GM23338 (cell line): ENCODE measurements at places on chromosomes 6 and 20.
A peak's percentile ranks its signal among the peaks of the same experiment; 100 is the strongest.

DNA sequence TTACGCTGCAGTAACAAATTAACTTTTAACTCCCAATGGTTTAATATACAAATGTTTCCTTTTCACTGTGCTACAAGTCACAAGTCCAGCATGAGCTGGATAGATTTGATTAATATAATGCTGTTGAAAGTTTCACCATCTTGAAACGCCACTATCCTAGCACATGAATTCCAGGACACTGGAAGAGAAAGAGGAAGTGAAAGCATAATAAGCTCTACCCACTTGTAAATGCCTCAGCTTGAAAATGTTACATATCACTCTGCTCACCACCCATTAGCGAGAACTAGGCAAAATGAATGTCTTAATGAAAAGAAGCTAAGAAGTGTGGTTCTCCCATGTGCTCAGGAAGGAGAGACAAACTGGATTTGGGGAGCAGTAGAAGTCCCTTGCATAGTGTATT, 46.9 kb downstream of the PCSK2 start:
- no peaks in the 10 kb centered on the region for H3K4me1 ChIP-seq
- H3K27ac ChIP-seq: no peak overlapping the region
- H3K36me3 ChIP-seq: no peaks in the 10 kb centered on the region
- H3K4me3 ChIP-seq: no peak overlapping the region

- no peak for DNase-seq
- H3K4me3 ChIP-seq: no peak overlapping the region
- no peaks in the 10 kb centered on the region for H3K36me3 ChIP-seq
- H3K4me1 ChIP-seq: no peaks in the 10 kb centered on the region
- no peak overlapping the region for H3K27ac ChIP-seq
Measured at GRCh38 chr6:54646069-54646950, 200.3 kb upstream of the FAM83B start.

DNA sequence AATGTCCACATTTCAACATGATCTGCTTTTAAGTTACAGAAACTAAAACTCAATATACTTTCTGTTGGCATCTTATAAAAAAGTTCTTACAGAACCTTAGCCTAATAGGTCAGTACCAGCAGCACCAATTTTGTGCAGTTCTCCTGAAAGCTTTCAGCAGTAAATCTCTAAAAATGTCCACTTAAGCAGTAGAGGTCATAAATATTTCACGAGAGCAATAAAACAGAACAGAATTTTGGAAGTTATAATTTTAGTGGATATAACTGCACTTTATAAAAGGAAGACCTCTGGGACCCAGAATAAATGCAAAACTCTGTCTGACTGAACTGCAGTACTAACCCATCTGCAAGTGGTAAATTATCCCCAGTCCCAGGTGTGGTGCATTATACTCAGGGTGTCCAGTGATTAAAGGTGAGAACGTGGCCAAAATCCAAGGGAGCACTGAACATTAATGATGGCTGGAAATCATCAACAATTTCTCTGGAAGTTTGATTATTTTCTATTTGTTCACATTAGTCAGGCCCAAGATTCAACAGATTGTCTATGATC, 172.6 kb upstream of the RSPO3 start:
- H3K4me3 ChIP-seq: no peak overlapping the region
- H3K36me3 ChIP-seq: no peaks in the 10 kb centered on the region
- H3K4me1 ChIP-seq: no peaks in the 10 kb centered on the region
- no peaks in the 10 kb centered on the region for H3K27me3 ChIP-seq

DNA sequence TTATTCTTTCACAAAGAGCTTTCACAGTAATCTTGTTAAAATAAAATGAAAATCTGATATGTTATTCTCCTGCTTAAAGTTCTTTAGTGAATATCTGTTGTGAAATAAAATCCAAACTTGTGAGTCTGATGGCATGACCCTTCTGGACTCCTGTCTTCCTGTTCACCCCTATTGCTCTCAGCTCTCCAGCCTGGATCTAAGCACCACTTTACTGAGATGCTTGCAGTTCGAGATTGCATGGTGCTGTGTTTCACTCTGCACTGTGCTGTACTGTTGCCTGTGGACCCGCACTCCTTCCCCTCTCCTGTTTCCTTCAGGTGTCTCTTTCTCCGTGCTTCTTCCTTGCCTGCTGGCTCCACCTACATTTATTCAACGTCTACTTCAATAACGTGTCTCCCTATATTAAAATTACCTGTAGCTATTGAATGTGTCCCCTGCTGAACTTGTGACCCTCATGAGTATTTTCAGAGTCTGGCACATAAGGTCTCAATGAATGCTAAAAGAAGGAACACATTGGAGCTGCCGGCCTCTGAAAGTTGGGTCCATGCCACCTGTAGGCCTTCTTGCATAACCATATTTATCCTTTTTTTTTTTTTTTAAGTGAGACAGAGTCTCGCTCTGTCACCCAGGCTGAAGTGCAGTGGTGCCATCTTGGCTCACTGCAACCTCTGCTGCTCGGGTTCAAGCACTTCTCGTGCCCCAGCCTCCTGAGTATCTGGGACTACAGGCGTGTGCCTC, 100.1 kb downstream of the ARID1B start:
- 0 out of 2 replicates have a peak overlapping the region, but pooled peaks have one; percentile 10 for H3K27ac ChIP-seq
- H3K27me3 ChIP-seq: no peaks in the 10 kb centered on the region
- no peak overlapping the region for H3K4me3 ChIP-seq
- peaks cover 38% of the 10 kb centered on the region for H3K4me1 ChIP-seq

DNA sequence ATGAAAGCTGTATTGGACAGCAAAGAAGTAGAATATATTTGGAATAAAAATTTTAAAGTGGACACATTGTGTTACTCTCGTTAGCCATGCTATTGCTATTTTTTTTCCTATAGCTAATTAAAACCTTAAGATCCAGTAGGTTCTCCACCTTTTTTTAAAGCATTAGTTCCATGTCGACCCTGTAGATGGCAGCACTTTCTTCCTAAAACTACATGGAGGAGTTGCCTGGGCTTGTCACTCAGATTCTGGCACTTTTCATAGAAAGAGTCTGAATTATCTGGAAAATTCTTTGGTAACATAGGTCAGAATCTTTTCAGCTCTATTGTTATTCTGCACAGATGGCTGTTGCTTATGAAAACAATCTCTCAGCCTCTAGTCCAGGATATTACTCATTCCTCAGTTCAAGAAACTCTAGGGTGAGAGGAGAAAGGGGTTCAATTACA, 42.0 kb upstream of the ESR1 start:
- H3K4me3 ChIP-seq: no peak overlapping the region
- H3K27me3 ChIP-seq: no peaks in the 10 kb centered on the region
- DNase-seq: peak; percentile 82
- H3K4me1 ChIP-seq: peaks cover 8% of the 10 kb centered on the region

- peak overlapping the region; percentile 69 for H3K4me3 ChIP-seq
- peaks cover 42% of the 10 kb centered on the region for H3K27me3 ChIP-seq
- no peak for DNase-seq
Measured at GRCh38 chr6:28978133-28978491, 27.0 kb downstream of the ZNF311 start.

DNA sequence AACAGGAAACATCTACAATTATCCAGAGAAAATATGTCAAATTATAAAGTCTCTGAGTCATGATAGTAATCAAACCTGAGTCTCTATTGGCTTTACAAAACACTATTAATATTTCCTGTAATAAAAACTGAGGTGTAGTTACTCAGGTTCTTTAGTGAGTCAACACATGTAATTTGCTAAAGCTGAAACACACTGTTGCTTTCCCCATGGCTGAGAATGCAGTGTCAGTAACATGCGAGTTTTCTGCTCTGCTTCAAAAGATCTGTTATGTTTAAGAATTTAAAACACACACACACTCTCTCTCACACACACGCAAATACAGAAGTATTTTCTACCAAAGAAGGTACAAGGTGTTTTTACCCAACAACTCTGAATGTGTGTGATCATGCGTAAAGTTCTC, 38.6 kb downstream of the ATXN1 start:
- H3K27ac ChIP-seq: no peak overlapping the region
- no peaks in the 10 kb centered on the region for H3K27me3 ChIP-seq
- no peak overlapping the region for H3K4me3 ChIP-seq
- H3K4me1 ChIP-seq: peaks cover 12% of the 10 kb centered on the region; the same call in 1 of the 2 replicates
- H3K36me3 ChIP-seq: no peaks in the 10 kb centered on the region
- DNase-seq: no peak

- no peak overlapping the region for H3K4me3 ChIP-seq
- peaks cover 22% of the 10 kb centered on the region for H3K4me1 ChIP-seq
- H3K36me3 ChIP-seq: no peaks in the 10 kb centered on the region
Measured at GRCh38 chr6:16739329-16739801, 21.9 kb downstream of the ATXN1 start.

DNA sequence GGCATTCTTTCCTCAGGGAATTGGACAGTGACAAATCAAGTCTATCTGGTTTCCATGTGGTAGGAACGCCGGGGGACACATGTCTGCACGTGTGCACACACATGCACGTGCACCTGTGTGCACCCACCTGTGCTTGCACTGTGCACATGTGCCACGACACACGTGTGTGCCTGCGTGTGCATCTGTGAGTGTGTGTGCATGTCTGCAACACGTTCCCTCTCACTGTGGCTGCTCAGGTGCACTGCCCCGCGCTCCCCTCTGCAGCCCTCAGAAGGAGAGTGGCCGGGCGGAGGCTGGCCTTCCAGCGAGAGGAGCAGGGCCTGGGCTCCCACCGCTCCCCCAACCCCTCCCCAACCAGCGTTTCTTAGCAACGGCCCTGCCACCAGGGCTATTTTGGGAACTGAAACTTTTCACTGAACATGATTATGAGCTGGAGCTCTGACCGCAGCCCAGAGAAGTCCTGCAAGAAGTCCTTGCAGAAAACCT, 147.8 kb downstream of the PHACTR3 start:
- no peaks in the 10 kb centered on the region for H3K36me3 ChIP-seq
- no peak overlapping the region for H3K27ac ChIP-seq
- no peak for DNase-seq
- H3K4me1 ChIP-seq: no peaks in the 10 kb centered on the region
- no peak overlapping the region for H3K4me3 ChIP-seq

- H3K27ac ChIP-seq: peak overlapping the region; percentile 51
- no peak for DNase-seq
- no peaks in the 10 kb centered on the region for H3K36me3 ChIP-seq
- peaks cover 60% of the 10 kb centered on the region for H3K4me1 ChIP-seq
Measured at GRCh38 chr6:100881707-100882040, 545 bp upstream of the ASCC3 start.

DNA sequence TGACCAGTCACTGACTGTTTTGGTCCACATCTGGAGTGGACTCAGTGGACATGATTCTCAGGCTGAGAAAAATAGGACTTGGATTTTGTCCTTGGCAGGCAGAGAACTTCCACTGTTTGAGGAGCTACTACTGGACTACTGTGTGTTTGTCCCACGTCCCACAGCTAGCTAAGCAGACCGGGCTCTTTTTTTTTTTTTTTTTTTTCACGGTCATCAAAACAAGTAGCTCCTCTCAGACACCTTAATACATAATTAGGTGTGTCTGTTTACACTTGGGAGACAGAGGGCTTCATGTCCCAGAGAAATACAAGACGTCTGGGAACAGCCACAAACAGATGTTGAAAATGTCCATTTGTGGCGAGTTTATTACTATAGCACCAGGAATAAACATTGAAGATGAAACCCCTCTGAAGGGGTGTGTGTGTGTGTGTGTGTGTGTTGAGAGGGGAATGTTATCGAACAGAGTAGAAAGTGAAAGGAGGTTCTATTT, 155.0 kb upstream of the SUPT3H start:
- no peaks in the 10 kb centered on the region for H3K36me3 ChIP-seq
- no peak for DNase-seq
- no peak overlapping the region for H3K4me3 ChIP-seq

GRCh38 chr6:22227824-22228610, 68.8 kb downstream of the PRL start:
- H3K4me3 ChIP-seq: no peak overlapping the region
- no peak overlapping the region for H3K27ac ChIP-seq
- no peaks in the 10 kb centered on the region for H3K27me3 ChIP-seq
- DNase-seq: no peak
- H3K36me3 ChIP-seq: no peaks in the 10 kb centered on the region
- H3K4me1 ChIP-seq: peaks cover 4% of the 10 kb centered on the region; the same call in 1 of the 2 replicates

- H3K4me3 ChIP-seq: no peak overlapping the region
- H3K27ac ChIP-seq: no peak overlapping the region
- no peak for DNase-seq
- no peaks in the 10 kb centered on the region for H3K4me1 ChIP-seq
Measured at GRCh38 chr6:68296126-68296525, 339.0 kb upstream of the ADGRB3 start.

DNA sequence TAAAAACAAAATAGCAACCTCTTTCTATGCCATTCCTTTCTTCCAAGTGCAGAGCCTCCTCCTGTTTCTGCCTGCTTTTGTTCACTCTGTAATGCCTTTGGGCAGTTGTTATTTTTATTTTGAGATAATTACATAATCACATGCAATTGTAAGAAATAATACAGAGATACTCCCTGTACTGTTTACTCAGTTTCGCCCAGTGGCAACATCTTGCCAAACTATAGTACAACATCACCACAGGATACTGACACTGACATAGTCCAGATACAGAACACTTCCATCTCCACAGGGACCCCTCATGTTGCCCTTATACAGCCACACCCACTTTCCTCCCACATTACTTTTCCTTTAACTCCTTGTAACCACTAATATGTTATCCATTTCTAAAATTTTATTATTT, 59.7 kb downstream of the BANF2 start:
- H3K4me1 ChIP-seq: peaks cover 17% of the 10 kb centered on the region
- no peaks in the 10 kb centered on the region for H3K36me3 ChIP-seq
- H3K27me3 ChIP-seq: no peaks in the 10 kb centered on the region
- DNase-seq: no peak
- no peak overlapping the region for H3K27ac ChIP-seq

- no peak overlapping the region for H3K27ac ChIP-seq
- H3K27me3 ChIP-seq: no peaks in the 10 kb centered on the region
- H3K4me1 ChIP-seq: peaks cover 11% of the 10 kb centered on the region
- DNase-seq: no peak
- no peaks in the 10 kb centered on the region for H3K36me3 ChIP-seq
Measured at GRCh38 chr6:3726421-3726820, 25.1 kb downstream of the PXDC1 start.

DNA sequence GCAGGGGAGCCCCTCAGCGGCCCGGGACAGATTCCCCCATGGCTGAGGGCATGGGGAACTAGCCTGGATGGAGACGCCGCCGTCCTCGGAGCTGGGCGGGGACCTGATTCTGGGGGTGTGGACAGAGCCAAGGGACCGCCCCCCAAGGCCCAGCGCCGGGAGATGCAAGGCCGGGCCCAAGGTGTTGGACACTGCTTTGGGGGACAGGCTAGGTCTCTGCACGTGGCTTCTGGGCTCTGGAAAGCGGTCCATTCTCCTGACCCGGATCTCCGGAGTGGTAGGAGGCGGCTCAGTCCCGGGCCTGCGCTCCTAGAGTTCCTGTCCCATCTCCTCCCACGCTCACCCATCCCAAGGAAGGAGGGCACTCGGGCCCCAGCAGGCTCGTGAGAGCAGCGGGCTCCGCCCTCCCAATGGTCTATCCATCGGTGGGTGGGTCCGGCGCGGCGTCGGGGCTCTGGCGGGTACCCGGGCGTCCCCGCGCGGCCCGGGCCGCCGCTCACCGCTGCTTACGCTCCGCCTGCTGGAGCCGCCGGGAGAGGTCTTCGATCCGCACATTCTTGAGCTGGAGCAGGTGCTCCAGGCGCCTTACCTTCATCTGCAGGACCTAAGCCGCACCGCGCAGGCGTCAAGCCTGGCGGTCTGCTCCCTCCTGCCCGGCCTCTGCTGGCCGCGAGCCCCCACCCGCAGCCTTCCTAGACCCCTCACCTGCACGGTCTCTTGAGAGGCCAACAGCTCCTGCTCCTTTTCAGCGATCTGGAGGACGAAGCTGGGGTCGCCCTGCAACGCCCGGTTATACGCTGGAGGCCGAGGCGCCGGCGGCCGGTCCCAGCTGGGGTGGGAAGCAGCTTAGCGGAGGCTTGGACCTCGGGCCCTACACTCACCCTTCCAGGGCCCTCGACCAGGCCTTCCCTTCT, 3.3 kb downstream of the SPEF1 start:
- peak; percentile 85 for DNase-seq
- H3K27ac ChIP-seq: no peak overlapping the region
- H3K27me3 ChIP-seq: peaks cover 44% of the 10 kb centered on the region
- H3K4me1 ChIP-seq: peaks cover 9% of the 10 kb centered on the region; the same call in 1 of the 2 replicates
- H3K4me3 ChIP-seq: peak overlapping the region; percentile 88
- no peaks in the 10 kb centered on the region for H3K36me3 ChIP-seq
